ENCODE measurements at places on chromosomes 4 and X.

GRCh38 chrX:48083212-48083611 lies 11.8 kb upstream of the ZNF630 start:
- DNase-seq, result no peak

- no peak for DNase-seq
These were observed 145.2 kb upstream of the MAB21L2 start for GRCh38 chr4:150436598-150437370.

GRCh38 chr4:139901531-139902320 lies 236.1 kb downstream of the MGST2 start:
- no peak for DNase-seq

DNA sequence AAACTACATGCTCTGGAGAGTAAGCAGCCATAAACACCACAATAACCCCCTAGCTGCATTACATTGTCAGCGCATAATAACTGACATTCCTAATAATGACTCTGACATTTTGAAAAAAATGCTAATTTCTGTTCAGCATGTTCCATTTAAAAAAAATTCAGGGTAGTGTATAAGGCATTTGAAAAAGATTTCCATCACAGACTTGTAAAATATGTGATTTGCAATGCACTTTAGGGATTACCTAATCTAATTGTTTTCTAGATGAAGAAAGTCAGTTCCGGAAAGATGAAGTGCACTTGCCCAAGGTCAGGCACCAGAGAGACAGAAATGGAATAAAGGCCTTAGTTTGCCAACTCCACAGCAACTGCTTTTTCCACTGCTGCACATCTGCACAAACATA lies 55.3 kb downstream of the FANCB start:
- no peak for DNase-seq

- DNase-seq, result no peak
These were observed 24.9 kb upstream of the C1QTNF7 start for GRCh38 chr4:15402974-15403373.

DNA sequence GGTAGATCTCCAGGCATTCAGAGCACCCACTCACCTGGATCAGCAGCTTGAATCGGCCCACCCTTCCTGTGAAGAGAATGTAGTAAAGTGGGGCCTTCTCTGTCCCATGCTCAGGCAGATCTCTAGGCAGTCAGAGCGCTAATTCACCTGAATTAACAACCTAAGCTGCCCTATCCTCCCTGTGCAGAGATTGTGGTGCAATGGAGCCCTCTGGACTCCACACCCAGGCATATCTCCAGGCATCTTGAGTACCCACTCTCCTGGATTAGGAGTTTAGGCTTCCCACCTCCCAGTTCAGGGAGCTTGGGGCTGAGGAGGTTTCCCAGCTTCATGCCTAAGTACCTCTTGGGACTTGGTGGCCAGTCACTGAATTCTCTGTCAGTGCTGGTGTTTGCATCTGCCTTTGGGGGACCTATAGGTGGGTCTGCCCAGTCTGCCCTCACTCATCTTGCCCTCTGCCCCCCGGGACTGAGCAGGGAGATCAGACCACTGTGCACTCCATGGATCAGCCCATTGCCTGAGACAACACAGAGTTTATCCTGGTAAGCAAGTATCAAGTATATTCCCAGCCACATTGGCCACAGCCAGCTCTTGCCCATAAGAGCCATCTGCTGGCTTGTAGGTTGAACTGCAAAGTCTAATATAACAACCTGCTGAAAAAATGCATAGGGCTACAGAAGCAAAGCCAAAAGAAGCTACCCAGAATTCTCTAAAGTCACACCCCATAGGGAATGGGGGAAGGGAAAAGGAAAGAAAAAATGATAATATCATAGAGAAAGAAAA lies 372.9 kb downstream of the KLHL13 start:
- DNase-seq, result no peak

DNA sequence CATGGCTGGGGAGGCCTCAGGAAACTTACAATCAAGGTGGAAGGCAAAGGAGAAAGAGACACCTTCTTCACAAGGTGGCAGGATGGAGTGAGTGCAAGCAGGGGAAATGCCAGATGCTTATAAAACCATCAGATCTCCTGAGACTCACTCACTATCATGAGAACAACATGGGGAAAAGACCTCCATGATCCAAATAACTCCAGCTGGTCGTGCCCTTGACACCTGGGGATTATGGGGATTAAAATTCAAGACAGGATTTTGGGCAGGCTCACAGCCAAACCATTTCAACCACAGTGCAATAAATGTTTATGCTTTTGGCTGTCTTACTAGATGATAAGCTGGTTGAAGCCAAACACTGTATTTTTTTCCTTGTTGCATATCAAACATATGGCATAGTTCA lies 1112.4 kb downstream of the STIM2 start:
- no peak for DNase-seq

DNA sequence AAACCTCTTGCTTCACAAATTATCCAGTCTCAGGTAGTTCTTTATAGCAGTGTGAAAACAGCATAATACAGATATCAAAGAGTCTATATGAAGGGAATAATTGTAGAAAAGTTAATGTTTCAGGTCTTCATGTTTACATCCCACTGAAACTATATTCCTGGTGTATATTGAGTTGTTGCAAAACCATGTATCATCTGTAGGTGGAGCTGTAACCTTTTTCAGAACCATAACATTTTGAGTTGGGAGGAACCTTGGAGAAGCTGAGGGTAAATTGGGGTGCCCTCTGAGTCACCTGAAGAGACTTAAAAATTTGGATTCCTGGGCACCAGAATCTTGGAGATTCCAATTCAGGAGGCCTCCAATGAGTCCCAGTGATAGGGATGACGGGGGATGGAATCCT lies 51.9 kb upstream of the TAPT1 start:
- DNase-seq, result no peak

DNA sequence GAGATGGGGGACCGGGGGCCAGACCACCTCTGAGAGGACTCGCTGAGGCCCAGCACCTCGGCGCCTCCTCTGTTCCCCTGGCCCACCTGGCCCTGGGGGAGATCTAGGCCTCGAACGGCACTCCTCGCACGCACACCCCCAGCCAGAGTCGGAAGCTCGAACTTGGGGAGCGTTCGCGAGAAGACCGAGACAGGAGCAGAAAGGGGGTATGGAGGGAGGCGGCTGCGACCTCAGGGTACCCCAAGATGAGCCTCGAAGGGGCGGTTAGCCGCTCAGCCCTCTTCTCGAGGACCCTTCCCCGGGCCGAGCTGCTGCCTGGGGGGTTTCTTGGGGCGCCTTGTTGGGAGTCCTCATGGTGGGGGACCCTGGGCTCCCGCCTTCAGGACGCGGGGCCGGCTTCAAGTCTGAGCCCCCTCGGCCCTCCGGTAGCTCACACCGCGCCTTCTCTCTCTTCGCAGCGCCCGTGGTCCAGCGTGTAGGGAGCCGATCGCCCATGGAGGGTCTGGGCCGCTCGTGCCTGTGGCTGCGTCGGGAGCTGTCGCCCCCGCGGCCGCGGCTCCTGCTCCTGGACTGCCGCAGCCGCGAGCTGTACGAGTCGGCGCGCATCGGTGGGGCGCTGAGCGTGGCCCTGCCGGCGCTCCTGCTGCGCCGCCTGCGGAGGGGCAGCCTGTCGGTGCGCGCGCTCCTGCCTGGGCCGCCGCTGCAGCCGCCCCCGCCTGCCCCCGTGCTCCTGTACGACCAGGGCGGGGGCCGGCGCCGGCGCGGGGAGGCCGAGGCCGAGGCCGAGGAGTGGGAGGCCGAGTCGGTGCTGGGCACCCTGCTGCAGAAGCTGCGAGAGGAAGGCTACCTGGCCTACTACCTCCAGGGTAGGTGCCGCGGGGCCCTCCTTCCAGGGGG lies 706 bp downstream of the DUSP9 start:
- DNase-seq, result peak; percentile 8

- DNase-seq, result no peak
These were observed 11.4 kb upstream of the EXOC1L start for GRCh38 chr4:55808186-55808585.

DNA sequence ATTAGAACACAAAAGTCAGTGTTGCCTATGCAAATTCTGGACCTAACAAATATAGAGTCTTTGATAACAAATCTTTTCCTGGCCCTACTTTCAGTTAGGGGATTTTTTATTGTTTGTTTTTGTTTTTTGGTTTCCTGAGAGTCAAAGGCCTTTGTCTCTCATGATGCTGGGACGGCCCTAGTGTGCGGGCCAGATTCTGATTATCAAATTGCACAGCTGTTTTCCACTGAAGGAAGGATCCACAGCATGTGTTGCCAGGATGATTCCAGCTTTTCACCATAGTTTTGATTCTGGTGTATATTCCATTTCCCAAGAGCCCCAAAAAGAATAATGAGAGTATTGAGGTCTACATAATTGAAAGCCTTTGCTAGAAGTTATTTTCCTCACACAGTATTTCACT lies 248.2 kb downstream of the CAMK2D start:
- no peak for DNase-seq

DNA sequence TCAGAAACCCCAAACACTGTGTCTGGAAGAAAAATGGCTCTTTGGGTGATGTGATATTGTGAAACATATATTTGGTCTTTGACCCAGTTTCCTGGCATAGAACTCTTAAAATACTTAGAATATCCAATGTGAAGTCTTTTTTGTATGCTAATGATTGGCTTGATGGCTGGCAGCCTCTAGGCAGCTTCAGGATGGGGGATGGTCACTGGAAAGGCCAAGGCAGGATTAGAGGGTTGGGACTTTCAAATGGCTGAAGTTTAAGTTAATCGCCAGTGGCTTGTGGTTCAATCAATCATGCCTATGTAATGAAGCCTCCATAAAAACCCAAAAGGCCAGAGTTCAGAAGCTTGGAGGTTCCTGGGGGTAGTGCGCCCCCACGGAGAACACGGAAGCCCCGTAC lies 33.5 kb upstream of the ESX1 start:
- no peak for DNase-seq

DNA sequence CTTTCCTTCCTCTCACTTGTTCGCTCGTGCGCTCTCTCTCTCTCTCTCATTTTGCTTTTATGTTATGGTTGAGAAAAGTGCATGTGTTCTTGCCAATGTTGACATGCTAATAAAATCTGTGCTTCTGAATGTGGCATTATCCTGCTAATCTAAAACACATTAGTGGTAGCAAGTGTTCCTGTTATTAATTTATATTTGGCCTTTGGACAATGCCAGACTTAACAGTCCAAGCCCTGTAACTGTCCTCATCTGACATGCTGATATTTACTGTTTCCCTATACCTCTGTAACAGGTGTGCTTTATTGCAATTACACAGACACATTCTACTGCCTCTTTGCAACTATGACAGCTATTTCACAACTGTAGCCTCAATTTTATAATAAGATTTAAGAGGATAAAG lies 2.7 kb downstream of the PPARGC1A start:
- DNase-seq, result no peak

GRCh38 chrX:64782923-64783322 lies 193.3 kb downstream of the ZC4H2 start:
- DNase-seq, result no peak

DNA sequence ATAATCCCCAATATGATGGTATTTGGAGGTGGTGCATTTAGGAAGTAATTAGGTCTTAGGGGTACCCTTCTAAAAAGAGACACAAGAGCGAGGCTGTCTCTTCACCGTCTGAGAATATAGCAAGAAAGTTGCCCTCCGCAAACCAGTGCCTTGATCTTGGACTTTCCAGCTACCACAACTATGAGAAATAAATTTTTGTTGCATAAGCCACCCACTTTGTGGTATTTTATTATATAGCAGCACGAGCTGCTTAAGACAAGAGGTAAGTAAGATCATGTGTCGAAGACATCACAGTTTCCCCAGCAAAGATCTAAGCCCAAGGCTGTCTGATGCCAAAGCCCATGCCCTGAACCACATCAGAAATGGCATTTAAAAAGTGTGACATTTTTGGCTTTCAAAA lies 9.6 kb upstream of the EXOSC9 start:
- no peak for DNase-seq

- DNase-seq, result no peak
These were observed 12.6 kb downstream of the DCLK2 start for GRCh38 chr4:150090836-150091235.

- no peak for DNase-seq
These were observed 56.3 kb upstream of the NOCT start for GRCh38 chr4:138959097-138959815.

DNA sequence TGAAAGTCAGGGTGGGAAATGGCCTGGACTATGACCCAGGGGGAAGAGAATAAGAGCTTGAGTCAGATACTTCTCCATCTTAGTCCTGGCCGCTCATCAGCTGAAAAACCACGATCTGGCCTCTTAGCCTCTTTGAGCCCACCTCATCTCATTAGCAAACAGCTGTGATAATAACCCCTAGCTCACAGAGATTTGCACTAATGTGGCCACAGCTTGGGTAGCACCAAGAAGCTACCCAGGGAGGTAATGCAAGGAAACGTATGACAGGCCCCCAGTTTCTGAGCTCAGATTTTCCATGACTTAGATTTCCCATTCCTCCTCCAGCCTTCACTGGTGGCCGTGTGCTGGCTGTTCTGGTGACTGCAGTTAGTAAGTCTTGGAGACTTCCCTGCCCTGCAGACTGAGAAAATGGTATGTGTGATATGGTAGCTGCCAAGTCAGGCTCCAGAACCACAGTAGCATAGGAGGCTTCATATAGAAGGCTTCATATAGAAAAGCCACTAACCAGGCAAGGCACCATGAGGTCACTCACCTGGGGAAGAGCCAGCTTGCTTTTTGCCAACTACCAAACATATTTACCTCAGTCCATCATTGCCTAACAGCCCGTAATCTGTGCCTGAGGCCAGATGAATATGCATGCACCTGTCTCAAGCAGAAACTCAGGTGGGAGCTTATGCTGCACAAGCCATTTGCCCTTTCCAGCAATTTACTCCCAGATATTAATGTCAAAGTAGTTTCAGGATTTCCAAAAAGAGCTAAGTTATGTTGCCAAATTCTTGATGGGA lies 51.4 kb upstream of the GABRE start:
- DNase-seq, result no peak

DNA sequence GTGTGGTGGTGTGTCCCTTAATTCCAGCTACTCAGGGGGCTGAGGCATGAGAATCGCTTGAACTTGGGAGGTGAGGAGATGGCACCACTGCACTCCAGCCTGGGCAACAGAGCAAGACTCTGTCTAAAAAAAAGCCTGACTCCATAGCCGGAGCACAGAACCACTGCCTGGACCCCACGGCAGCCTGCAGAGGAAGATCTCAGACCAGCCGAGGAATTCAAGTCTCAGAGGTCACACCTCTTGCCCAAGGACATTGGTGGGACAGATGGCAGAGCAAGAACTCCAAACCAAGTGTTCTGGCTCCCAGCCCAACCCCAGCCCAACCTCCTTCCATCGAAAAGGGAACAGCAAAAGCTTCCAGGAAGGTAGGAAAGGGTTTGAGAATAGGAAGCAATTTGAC lies 70.8 kb downstream of the SMIM20 start:
- DNase-seq, result no peak

GRCh38 chr4:74424111-74424510 lies 20.8 kb upstream of the AREG start:
- DNase-seq, result no peak

DNA sequence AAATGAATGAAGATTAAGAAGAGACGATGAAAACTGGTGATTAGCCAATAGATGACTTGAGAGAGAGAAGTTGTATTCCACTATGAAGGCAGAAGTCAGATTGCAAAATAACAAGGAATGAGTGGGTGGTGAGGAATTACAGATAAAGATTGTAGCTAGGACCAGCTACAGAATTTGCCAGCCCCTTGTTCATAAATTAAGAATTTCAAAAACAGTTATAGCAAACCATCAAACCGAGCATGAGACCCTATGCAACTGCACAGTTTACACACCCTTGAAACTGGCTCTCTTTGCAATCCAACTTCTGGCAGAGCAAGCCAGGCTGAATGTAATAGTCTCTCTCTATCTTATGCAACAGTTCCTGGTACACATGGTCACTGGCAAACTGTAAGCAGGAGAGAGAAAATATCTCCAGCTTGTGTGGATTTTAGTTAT lies 35.2 kb downstream of the STAP1 start:
- DNase-seq, result no peak

GRCh38 chr4:150482581-150482980 lies 99.4 kb upstream of the MAB21L2 start:
- DNase-seq, result no peak

GRCh38 chrX:24702362-24703184 lies 8.9 kb downstream of the POLA1 start:
- DNase-seq, result no peak

Data from left forelimb (tissue), 1 donor.